ENCODE measurements at places on chromosomes 2 and 18.

DNA sequence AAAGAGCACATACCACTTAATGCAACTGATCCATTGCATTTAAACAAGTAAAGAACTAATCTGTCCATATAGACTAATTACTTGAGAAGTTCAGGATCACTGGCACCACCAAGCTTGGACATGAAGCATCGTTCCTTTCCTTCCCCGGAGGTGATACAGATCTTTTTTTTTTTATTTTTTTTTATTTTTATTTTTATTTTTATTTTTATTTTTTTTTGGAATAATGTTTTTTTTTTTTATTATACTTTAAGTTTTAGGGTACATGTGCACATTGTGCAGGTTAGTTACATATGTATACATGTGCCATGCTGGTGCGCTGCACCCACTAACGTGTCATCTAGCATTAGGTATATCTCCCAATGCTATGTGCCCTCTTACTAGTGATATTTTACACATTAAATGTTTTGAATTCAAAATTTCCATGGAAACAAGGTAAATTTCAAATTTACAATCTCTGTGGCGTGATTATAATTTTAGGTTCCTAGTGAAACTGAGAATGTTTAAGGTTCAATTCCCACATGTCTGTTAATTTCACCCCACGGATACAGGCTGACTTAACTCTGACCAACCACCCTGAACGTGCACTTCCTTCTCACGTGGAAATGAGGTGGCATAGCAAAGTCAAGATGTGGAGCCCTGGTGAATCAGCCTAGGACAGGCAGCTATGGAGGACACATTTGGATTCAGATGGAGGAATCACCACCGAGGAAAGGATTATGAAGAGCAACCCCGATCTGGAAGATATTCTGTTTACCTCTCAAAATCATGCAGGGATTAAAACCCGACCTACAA lies 101.6 kb upstream of the THOC1 start:
- DNase-seq = no peak

GRCh38 chr2:188466761-188467160 lies 175.1 kb downstream of the GULP1 start:
- DNase-seq = no peak

DNA sequence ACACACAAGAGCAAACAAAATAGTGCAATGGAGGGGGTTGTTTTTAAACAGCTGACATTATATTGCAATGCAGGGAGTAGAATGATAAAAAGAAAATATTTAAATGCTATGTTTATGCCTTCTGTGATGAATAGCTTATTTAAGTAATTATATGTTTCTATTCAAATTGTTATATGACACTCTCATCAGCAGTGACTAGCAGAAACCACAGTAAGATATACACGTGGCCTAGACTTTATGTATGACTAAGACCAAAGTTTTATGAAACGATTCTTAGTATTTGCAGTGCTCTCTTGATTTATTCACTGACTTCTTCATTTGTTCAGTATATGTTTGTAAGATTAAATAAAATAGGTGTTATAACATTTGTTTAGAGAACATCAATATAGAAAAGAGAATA lies 26.1 kb upstream of the C1D start:
- no peak for DNase-seq

GRCh38 chr2:19575641-19576040 lies 217.2 kb upstream of the OSR1 start:
- DNase-seq = no peak

DNA sequence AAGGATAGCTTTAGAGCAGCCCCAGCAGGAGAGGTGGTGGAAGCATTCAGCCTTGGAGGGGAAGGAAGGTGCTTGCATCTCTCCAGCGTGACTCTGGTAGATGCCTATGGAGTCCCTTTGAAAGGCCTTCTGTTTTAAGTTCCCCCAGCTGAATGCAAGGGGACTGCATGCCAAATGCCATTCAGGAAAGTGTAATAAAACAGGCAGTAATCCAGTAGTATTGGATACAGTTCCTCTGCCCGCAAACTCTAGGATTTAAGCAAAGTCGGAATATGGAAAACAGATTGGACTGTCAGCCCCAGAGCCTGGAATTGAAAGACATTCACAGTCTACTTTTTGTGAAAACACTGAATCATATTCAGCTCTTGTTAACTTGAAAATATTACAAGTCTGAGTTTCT lies 125.2 kb upstream of the GAREM1 start:
- no peak for DNase-seq

- no peak for DNase-seq
These were observed 154.7 kb downstream of the MAP2 start for GRCh38 chr2:209578394-209579001.

- DNase-seq = no peak
These were observed 1.8 kb downstream of the SLC9A4 start for GRCh38 chr2:102474785-102475184.

- DNase-seq = no peak
These were observed 68.1 kb downstream of the BOD1L2 start for GRCh38 chr18:57214976-57215375.

GRCh38 chr2:168146892-168147810 lies 100.2 kb downstream of the STK39 start:
- no peak for DNase-seq

GRCh38 chr18:31946305-31947046 lies 3.5 kb upstream of the TRAPPC8 start:
- no peak for DNase-seq

GRCh38 chr2:140865837-140866236 lies 1265.0 kb downstream of the LRP1B start:
- no peak for DNase-seq

DNA sequence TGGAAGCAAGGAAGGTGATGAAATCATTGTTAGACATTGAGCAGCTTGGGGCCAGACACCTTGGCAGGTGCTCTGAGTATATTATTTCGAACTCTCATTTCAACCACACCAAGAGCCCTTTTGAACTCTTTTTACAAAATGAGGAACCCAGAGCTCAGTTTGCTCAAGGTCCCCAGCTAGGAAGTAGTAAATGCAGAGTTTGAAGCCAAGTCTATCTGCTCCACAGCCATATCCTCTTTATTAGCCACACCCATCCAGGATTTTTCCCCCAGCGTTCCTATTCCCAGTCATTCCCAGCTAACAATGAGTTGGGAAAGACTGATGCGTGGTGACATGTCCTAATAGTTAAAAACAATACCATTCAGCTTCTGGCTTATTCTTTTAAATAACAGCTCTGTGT lies 40.2 kb downstream of the SEMA4F start:
- DNase-seq = no peak

- DNase-seq = no peak
These were observed 466.0 kb downstream of the NR4A2 start for GRCh38 chr2:155866477-155866876.

GRCh38 chr2:3349211-3349693 lies 28.4 kb downstream of the EIPR1 start:
- no peak for DNase-seq

- DNase-seq = no peak
These were observed 422.1 kb upstream of the DSEL start for GRCh38 chr18:67938660-67939059.

DNA sequence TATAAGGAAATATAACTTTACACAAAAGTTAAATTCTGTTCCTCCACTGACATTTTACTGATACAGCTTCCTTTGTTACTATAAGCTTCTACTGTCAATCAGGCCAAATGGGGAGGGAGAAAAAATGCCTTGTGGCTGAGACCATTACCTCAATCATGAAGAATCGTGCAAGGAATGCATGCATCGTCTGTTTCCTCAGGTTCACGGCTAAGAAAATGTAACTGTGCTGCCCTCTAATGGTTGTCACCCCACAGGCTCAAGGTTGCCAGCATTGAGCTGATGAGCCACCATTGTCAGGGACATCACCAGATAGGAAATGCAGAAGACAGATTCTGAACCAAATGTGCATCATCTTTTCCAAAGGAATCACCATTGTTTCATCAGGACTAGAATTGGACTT lies 426.9 kb downstream of the CDH2 start:
- DNase-seq = peak; percentile 61

DNA sequence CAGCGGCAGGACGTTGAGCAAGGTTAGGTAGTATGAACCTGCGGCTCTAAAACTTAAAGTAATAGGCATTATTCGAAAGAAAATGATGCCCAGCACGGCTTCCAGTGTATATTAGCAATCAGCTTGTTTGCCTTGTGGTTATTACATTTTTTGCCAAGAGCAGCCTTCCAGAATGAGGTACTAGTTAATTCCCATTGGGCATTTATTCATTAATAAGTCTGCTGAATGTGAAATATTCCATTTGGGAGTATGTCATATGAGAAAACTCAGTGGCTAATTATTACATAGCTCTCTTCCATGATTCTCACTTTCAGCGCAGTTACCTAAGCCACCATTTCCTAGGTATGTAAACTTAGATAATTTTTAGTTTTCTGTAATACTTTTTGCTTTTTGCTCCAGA lies 12.9 kb downstream of the CRIM1 start:
- no peak for DNase-seq

GRCh38 chr2:115596659-115597375 lies 1154.4 kb downstream of the DPP10 start:
- DNase-seq = no peak

- no peak for DNase-seq
These were observed 41.3 kb downstream of the RALB start for GRCh38 chr2:120294008-120294340.

DNA sequence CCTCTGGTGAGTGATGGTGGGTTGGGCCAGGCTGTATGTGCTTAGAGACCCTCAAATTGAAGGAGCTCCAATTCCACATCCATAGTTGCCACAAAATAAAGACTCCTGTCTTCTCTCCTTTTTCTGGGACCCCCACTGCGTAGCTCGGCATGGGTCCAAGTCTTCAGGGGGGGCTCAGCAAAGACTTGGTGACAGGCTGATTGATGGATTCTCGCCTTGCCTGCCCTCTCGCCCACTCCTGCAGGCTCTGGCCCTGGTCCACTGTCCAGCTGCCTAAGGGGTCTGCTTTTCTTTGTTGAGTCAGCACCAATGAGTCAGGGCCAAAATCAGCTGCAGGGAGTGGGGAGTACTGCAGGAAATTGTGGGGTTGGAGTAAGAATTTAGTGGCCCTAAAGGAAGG lies 21.5 kb downstream of the RPL37A start:
- DNase-seq = no peak

- DNase-seq = no peak
These were observed 273.3 kb downstream of the NDUFA10 start for GRCh38 chr2:239751679-239752355.

DNA sequence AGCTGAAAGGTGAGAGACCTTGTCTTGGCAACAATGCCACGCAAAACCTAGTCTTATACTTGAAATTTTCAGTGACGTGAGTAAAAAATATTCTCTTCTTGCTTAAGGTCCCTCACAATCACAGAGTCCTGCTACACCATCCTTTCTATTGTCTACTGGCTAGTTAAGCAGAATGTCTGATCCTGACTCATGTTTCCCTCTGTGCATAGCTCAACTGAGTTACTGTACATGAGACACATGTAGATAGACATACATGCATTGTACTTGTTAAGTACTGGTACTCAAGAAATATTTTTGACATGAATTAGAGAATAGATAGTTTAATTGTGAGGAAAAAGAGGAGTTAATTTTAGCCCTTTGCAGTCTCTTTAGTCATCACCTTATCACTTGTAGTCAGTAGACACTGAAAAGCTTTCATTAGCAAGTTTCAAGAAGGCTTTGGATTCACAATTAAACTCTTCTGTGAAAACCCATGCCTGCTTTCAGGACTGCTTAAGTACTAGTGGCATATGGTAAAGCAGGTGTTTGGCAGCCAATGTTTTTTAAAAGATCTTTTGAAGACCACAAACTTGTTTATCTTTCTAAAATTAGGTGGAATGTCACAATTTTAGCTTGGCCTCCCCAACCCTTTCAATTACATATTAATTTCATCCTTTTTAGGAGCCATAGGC lies 158.7 kb upstream of the CCDC150 start:
- no peak for DNase-seq

- DNase-seq = no peak
These were observed 32.8 kb downstream of the COBLL1 start for GRCh38 chr2:164808776-164809175.

GRCh38 chr2:13390676-13391075 lies 673.9 kb downstream of the TRIB2 start:
- no peak for DNase-seq

GRCh38 chr2:73214120-73215035 lies at the start of gene SMYD5:
Gene SMYD5 (plus strand): TSS chr2:73214245. CDS start chr2:73214267, 22 bp downstream.
- peak; percentile 25 for DNase-seq

- DNase-seq = no peak
These were observed 41.9 kb downstream of the KLF7 start for GRCh38 chr2:207123776-207124391.

DNA sequence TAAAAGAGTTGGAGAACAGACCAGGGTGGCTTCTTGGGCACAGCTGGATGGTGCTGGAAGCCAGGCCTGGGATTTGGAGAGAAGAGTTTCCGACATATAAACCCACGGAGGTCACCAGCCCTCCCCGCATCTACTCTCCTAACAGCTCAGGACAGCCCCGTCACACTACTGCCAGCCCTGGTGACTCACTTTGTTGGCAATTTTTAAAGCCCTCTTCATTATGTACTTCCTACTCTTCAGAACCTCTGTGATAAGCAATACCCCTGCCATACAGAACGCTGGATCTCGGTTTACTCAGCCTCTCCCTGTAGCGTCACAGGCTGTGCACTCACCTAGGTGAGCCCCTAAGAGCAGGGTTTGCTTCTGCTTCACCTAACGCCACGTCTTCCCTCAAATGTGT lies 48.1 kb downstream of the ID2 start:
- no peak for DNase-seq

GRCh38 chr18:74528478-74528877 lies 5.8 kb upstream of the CNDP1 start:
- no peak for DNase-seq

DNA sequence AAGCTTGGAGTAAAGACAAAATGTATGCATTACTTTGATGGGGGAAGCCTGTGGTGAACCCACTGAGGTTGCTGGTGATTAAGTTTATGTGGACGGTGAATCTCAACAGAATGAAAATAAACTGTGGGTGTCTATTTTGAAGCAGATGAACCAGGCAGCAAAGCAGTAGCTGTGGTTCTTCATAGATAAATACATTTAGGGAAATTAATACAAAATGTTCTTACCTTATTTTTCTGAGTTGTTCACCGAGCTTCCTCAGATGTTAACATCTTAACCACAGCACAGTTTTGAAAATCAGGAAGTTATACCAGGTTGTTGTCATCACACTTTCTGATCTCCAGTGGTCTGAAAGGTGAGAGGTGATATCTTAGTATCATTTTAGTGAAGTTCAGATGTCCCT lies 53.9 kb downstream of the NCK2 start:
- DNase-seq = no peak

GRCh38 chr2:28389399-28390240 lies 3.0 kb upstream of the FOSL2 start:
- DNase-seq = no peak

DNA sequence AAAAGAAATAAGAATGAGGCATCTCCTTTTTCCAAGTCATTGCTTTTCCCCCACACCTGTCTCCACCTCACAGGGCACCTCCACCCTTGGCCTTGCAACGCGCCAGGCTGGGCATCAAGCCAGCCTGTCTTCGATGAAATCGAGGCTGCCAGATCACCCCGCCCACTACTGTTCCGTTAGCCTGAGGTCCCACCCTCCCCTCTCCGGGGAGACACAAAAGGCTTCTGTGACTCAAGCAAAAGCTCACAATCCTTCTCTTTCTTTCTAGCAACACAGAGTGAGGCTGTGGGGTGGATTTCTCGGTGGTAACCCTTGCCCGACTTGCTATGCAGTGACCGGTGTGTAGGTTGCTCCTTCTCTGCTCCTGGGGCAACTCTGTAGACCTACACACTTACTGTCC lies 9.9 kb downstream of the TNP1 start:
- DNase-seq = no peak

- no peak for DNase-seq
These were observed 41.2 kb downstream of the SLC9A2 start for GRCh38 chr2:102660574-102660973.
